ENCODE measurements at places on chromosomes 2 and 18.
A peak's percentile ranks its signal among the peaks of the same experiment; 100 is the strongest.

- DNase-seq, result no peak
Observed at GRCh38 chr2:7010391-7011054, 93.3 kb downstream of the RNF144A start.

DNA sequence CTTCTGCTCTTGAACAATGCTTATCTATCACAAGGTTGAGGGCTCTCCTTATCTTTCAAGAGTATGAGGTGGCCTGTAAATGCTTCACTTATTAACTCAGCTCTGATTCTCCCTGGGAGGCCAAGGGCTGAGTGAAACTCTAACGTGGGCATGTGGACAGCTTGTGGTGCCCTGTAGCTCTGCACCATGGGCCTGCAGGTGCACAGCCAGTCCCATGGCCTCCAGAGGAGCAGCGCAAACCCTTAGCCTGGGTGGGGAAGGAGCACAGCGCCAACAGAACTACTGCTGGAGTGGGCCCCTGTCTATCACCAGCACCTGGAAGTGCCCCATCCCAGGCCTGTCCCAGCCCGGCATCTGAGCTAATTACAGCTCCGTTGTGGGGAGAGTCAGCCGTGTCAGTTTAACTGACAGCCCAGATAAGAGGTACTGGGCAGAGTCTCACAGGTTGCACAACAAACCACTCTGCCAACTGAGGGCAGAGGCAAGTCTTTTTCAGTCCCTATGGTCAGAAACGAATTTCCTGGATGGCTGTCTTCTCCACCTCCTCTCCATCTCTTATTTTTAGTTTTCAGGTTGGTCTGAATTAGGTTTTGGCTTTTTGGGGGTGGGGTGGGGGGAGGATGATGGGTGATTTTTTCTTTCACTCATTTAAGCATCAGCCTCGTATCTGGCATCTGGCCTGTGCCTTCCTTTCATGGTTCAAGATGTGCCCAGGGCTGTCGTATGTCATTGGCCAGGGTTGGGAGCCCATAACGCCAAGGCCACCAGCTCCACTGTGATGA, 219.5 kb downstream of the BCL2 start:
- DNase-seq, result no peak

GRCh38 chr2:138818556-138818955, 38.4 kb upstream of the NXPH2 start:
- DNase-seq, result no peak

DNA sequence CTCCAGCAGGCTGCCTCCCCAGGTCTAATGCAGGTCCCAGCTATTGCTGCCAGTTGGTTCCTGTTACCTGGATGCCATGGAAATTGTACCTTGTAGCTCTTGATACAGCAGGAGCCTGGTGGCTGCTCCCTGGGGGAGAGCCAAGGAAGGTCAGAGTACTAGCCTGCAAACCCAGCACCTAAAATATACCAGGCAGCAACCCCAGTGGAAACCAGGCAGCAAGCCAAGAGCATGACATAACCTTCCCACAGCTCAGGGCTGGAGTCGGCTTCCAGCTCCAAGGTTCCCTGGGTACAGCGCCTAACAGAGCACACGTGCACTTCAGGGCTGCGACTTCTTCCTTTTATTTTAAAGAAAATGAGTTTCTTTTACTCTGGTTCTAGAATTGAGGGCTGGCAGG, 30.3 kb downstream of the TNP1 start:
- DNase-seq, result no peak

DNA sequence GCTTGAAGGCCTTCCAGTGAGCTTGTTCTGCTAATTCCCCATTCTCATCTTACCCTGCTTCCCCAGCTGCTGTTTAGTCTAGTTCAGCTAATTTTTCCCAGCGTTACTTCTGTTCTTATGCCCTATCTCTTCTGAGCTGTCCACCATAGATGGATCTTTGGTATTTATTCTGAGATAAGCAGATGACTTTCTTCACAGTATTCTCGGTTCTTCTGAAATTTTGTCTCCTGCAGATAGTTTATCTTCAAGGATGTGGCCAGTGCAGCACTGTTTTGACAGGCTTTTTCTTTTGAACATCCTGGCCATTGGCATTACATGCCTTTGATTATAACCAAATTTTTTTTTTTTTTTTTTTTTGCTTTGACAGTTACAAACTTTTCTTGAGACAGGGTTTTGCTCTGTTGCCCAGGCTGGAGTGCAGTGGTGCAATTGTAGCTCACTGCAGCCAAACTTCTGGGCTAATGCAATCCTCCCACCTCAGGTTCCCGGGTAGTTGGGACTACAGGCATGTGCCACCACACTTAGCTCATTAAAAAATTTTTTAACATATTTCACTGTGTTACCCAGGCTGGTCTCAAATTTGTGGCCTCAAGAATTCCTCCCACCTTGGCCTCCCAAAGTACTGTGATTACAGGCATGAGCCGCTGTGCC, 134.2 kb downstream of the WDSUB1 start:
- no peak for DNase-seq

DNA sequence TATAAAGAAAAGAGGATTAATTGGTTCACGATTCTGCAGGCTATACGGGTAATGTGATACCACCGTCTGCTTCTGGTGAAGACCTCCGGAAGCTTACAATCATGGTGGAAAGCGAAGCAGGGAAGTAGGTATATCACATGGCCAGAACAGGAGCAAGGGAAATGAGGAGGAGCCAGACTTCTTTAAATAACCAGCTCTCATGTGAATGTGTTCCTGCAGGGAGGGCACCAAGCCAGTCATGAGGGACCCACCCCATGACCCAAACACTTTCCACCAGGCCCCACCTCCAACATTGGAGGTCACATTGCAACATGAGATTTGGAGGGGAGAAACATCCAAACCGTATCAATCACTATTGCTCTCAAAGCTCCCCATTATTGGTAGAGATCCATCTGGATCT, 61.8 kb downstream of the EFEMP1 start:
- no peak for DNase-seq

- DNase-seq, result no peak
Observed at GRCh38 chr18:67574749-67575148, 58.2 kb upstream of the DSEL start.

DNA sequence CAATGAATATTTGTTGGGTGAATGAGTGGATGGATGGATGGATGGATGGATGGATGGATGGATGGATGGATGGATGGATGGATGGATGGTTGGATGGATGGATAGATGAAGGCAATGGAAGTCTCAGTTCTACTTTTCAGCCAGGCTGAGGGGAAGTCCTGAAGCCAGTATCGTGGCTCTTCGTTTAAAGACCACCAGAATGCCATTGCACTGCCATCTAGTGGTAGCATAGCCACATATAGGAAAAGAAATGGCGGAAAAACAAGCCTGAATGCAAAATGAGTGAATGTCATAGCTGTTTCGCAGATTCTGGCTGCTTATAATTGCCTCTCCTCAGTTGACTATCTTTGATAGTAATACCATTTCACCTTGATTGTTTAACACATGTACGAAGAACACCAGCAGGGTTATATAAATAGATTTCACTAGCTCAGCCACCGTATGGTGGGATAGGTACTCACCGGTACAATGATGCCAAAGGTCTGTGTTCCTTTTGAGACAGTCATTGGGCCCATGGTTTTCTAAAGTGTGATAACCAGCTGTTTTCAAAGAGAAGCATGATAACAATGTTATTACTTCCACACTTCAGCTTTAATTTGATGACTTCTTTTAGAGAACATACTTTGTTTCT, 62.3 kb upstream of the GREB1L start:
- peak; percentile 26 for DNase-seq

- no peak for DNase-seq
Observed at GRCh38 chr2:34808426-34808825, 1209.3 kb upstream of the FAM98A start.

DNA sequence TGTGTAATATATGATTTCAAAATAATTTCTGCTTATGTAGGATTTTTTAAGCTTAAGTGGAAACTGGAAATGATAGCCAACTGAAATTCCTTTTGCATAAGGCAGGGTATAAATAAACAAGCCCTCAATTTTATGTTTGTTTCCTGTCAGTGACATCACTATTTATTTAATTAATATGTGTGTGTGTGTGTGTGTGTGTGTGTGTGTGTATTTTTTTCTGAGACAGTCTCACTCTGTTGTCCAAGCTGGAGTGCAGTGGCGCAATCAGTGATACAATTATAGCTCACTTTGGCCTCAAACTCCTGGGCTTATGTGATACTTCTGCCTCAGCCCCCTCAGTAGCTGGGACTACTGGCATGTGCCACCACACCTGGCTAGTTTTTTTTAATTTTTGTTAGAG, 29.3 kb upstream of the CYP20A1 start:
- no peak for DNase-seq

GRCh38 chr2:200993097-200993496, 29.6 kb upstream of the ORC2 start:
- DNase-seq, result no peak
